CD8-positive, alpha-beta memory T cell (primary cell): ENCODE measurements at places on chromosomes 1 and 21.

- no peak for DNase-seq
Observed at GRCh38 chr1:223756806-223757700, 44.7 kb downstream of the CAPN2 start.

DNA sequence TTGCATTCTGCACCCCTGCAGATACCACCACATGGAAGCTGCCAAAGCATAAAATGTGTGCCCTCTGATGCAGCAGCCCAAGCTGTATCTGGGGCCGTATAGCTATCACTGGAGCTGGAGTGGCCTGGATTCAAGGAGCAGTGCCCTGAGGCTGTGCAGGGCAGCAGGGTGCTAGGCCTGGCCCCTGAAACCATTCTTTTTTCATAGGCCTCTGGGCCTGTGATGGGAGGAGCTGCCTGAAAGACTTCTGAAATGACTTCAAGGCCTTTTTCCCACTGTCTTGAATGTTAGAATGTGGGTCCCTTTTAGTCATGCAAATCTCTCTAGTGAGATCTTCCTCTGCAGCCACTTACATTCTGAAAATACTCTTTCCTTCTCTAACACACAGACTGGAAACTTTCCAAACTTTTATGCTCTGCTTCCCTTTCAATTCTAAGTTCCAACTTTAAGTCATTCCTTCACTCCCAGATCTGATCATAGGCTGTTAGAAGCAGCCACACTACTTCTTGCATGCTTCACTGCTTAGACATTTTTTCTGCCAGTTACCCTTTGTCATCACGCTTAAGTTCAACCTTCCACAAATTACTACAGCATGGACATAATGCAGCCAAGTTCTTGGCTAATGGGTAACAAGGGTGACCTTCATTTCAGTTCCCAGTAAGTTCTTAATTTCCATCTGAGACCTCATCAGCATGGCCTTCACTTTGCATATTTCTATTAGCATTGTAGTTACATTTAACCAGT, 42.4 kb downstream of the DRAM2 start:
- DNase-seq, result no peak

GRCh38 chr21:43338951-43339350, 88.0 kb downstream of the SIK1 start:
- DNase-seq, result no peak

- DNase-seq, result no peak
Observed at GRCh38 chr1:38958967-38959366, 17.3 kb upstream of the RHBDL2 start.

GRCh38 chr1:181438013-181438412, 45.3 kb upstream of the CACNA1E start:
- DNase-seq, result no peak
